ENCODE measurements at places on chromosomes 1 and 21.

- peak; percentile 91 for DNase-seq
Observed at GRCh38 chr1:112524251-112524650, 15.5 kb downstream of the WNT2B start.

GRCh38 chr1:117572546-117572945 lies 33.3 kb upstream of the TENT5C start:
- DNase-seq, result no peak

DNA sequence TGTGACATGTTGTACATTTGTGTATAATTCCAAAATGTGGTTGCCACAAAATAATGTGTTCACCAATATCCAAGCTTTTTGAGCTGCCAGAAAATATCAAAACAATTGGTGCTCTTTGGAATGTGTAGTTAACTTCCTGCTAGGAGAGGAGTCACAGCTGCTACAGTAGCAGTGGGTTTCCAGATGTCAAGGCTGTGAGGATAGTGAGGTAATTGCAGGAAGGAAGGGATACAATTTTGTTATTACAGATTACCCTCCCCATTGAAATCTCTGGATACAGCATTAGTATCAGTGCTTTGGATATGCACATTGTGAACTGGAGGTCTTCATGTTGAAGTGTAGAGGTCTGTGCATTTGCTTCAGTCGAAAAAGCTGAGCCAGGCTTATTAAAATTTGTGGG lies 253.2 kb downstream of the PTPRC start:
- DNase-seq, result no peak

- no peak for DNase-seq
Observed at GRCh38 chr1:39205102-39205780, 746 bp downstream of the MACF1 start.

DNA sequence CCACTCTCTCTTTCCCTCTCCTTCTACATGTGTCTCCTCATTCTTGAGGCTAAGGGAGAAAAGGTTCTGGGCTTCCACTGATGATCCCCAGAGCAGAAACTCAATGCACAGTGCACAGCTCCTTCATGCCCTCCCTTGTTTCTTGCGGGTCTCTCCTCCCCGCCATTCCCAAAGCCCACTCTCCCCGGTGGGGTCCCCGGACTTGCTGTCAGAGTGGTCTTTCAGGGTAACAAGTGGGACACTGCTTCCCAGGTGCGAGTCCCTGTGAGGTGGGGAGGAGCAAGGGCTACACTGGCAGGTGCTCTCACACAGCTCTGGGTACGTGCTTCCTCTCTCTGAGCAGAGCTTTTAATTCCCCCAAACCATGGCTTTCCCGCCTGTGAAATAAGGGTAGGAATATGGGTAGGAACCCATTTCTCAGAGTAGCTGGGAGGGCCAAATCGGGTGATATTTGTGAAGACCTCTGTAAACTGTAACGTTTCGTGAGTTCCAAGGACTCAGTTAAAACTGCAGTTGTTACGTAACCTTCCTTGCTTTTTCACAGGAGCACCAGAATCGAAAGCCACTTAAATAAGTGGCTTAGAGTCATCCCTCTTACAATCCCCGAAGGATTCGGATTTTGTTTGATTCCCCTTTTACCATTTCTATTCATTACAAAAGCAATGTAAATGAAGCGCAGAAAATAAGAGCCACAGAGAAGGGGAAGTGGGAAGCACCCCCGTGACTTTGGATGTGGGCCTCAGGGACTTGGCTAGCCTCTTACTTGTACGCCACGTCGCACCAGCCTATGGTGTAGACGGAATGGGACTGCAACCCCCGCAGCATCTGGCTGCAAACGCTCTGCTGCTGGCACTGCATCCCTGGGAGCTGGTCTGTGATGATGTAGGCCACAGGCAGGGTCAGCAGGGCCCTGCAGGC lies 6.2 kb downstream of the PGLYRP3 start:
- no peak for DNase-seq

DNA sequence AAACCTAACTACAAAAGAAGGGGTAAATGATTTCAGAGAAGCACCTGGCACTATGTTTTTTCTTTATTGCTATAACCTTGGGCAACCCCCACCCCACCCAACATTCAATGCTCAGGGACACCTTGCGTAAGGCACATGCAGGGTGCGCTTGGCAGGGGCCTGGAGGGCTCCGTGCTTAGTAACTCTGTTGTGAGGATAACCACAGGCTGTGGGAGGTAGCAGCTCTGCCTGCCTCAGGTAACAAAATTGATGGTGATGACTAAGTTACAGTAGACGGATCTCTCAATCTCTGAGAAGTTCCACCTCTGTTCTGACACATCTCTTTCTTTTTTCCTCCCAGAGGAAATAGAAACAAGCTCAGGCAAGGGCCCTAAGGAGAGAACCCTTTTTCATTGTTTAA lies 8.7 kb upstream of the CCN1 start:
- no peak for DNase-seq

- DNase-seq, result no peak
Observed at GRCh38 chr1:60924964-60925798, 157.2 kb upstream of the NFIA start.

DNA sequence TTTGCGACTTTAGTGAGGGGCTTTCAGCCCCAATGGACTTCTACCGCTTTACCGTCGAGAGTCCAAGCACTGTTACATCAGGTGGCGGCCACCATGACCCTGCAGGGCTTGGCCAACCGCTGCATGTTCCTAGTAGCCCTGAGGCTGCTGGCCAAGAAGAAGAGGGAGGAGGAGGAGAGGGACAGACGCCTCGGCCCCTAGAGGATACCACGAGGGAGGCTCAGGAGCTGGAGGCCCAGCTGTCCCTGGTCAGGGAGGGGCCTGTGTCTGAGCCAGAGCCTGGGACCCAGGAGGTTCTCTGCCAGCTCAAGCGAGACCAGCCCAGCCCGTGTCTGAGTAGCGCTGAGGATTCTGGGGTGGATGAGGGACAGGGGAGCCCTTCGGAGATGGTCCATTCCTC lies 8.6 kb upstream of the SLC25A34 start:
- no peak for DNase-seq

DNA sequence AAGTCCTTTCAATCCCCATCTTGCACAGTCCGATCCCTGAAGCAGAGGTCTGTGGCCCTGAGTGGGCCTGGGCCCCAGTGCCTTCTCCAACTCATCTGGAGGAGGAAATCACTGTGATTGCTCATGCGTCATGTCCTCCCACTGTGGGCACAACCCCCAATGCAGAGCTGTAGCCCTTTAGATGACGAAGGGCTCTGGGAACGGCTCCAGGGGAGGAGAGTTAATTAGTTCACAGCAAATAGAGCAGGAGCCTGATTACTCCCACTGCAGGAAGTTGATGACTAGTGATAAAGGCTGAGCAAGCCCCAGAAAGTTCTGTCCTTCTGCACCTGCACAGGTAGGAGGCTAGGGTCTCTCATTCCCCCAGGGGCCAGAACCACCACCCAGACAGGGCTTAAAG lies 111.5 kb downstream of the CCDC185 start:
- peak; percentile 85 for DNase-seq

DNA sequence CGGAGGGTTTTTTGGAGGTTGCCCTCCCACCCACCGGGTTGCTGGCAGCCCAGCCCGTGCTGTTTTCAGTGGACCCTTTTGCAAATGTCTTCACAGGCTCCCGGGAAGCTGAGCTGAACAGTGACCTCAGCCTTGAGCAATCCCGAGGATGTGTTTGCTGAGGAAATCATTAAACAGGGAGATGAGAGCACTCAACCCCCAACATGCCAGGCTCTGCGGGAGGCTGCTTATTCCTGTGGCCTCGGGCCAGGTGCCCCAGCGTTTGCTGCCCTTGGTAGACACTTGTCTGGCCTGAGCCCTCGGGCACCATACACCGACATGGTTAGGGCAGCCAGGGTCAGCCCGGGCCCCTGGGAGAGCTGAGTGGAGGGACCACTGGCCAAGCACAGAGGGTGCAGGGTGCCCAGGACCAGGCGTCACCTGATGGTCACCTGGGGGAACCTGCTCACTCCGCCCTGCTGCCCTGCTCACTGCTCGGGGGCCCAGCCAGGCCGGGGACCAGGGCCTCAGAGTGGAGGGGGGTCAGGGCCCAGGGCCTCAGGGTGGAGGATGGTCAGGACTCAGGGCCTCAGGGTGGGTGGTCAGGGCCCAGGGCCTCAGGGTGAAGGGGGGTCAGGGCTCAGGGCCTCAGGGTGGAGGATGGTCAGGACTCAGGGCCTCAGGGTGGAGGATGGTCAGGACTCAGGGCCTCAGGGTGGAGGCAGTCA lies 42.5 kb upstream of the POFUT2 start:
- DNase-seq, result peak; percentile 71

GRCh38 chr21:43766734-43767497 lies 9.2 kb downstream of the CSTB start:
- no peak for DNase-seq

DNA sequence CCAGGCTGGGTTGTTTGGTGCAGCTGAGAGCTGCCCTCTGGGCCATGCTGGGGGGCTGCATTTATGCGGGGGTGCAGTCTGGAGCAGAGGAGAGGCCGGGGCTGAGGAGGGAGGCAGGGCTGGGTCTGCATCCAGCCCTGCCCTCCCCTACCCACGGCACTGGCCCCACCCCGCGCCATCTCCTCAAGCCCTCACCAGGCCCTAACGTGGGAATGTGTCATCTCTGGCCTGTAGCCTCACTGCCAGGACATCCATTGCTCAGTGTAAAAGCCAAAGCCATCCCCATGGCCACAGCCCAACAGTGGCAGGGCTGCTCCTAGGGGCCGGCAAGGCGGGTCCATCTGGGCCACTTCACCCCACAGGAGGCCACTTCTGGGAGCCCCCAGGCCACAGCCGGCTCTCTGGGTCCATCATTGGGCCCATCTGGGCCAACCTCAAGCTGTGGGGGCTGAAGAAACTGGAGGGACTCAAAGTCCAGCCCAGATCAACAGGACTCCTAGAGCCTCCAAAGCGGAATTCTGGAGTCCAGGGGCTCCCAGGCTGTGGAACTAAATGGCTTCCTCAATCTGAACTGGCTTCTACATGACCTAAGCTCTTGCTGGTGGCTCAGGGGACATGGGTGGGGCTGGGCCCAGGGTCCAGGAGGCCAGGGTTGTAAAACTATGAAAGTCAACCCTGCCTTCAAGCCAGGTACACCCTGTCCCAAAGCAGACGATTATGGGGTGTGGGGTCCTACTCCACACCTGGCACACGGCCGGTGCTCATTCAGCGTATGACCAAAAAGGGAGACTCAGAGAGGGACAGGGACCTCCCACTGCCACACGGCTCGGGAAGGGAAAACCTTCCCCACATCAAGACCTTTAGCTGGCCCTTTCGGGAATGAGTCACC lies 32.6 kb downstream of the RUNX3 start:
- no peak for DNase-seq

- no peak for DNase-seq
Observed at GRCh38 chr1:109610609-109611307, 8.7 kb downstream of the GNAT2 start.

DNA sequence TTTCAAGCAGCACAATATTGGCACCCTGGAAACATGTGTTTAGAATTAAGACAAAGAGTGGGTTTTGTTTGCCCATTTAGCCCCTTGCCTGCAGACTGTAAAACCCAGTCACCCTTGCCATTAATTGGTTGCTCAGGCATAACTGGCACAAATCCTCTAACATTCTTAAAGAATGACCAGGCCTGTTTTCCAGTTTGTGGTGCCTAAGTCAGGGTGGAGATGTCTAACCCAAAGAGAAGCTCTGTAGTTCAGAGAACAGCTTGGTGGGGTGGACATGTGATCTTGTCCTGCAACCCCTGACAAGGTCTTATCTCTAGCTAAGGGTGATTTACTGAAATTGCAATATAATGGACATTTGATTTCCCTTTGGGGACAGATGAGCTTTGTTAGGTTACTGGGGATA lies 8.8 kb upstream of the ANGPTL7 start:
- peak; percentile 56 for DNase-seq

DNA sequence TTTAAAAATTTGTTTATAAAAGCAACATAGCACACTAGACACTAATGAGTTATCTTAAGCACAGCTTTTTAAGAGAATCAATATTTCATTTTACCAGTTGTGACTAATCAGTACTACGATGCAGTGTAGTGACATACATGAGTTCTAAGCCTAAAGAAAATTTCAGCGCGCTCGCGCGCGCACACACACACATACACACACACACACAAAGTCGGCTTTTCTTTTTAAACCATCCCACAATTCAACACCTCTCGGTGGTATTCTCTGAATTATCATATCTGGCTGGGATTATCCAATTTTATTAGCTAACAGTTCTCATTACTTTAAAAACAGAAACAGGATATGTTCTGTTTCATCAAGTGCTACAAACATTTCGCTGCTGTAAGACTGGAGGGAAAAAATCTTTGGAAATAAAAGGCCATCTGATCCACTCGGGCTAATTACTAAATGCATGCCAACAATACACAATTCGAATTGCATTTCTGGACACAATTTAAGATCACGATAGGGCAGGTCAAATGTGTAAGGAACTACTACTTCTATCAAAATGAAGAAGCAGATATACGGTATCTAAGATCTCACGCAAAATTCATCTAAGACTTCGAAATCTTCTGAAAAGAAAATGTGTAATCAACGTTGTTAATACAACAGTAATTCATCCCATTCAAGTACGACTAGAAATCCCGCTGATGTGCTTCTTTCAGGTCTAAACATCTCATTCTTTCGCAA lies 1.2 kb downstream of the TUT4 start:
- no peak for DNase-seq

- no peak for DNase-seq
Observed at GRCh38 chr1:162861101-162861500, at the start of gene CCDC190. Gene CCDC190, minus strand, starts transcription at chr1:162861175. Its CDS starts 1,529 bp downstream, at chr1:162859646.

DNA sequence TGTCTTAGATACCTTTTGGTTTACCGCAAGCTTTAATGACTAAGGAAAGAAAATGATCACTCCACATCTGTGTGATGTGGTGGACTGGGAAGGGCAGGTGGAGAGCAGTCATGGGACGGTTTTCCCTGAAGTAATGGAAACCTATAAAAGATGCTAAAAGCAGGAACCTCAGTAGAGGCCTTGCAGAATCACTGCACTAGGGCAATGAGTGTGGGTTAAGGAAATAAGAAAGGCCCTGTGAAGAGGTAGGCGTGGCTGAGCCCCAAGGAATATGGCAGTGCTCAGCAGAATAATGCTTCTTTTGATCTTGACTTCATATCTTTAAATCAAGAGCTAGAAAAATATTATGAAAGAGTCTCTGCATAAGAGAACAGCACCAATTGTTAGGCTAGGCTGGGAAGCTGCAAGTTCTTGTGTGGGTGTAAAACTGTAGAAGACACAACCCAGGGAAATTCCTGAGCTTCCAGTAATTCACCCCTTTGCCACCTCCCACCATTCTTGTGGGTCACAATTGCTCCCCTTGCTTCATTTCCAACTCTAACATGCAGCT lies 49.9 kb downstream of the CLCA4 start:
- DNase-seq, result no peak

DNA sequence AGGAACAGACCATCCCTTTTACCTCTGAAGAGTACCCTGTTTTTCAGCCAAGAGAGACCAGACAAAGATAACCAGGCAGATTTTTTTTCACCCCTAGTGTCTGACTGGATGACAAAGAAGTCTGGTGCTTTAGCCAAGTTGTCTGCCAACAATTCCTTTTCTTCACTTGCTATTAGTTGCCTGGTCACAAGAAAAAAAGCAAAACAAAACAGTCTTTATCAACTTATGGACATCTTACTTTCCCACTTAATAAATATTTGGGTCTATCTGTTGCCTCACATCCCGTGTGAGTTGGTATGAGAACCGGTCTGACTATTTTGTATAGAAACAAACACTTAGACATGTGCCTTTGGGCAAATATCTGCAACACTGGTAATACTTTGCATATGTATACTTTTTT lies 662.9 kb downstream of the PLPP3 start:
- no peak for DNase-seq

GRCh38 chr1:234893359-234893724 lies 235.3 kb downstream of the TOMM20 start:
- DNase-seq, result no peak

GRCh38 chr1:207311888-207312603 lies 9.4 kb upstream of the CD55 start:
- DNase-seq, result no peak
